ENCODE measurements at places on chromosomes 11 and 22. TPM values are rescaled to one million over a fixed set of nuclear protein-coding genes. Genes with fewer than 3 reads are reported as not detected.

The LMO2 gene
- 0.87 TPM for total RNA-seq

DNA sequence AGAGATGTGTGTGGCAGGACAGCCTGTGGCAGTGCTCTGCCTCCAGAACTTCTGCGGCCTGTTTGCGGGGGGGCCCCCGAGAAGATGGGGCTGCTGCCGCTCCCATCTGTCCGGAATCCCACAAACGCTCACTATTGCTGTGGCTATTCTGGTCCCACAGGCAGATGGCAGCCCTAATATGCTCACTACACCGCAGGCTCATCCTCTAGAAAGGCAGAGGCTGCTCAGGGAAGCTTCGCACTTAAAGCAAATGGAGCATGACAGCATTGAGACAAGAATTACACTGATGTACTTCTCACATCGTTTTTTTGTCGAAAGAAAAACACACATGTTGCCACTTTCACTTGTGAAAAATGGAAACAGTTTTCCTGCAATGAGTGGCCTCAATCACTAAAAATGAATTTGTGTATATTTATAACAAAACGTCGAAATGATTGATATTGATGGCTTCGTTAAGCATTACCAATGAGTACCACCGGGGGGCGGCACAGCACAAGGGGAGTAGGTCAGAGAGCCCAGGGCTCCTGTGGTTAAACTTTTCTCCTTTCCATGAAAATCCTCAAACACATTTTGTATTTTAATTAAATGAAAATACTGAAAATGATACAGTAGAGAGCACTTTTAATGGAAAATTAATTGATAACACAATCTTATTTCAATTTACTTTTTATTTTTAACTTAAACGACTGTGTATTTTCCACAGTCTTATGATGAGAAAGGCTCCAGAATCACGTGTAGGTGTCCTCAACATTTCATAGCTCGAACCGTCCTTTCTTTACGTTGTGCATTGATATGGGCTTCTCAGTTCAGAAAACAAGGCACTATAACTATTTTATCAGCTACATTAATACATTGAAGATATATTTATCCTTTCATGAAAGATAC lies 69.1 kb downstream of the CTTN start:
- peak; percentile 89 for DNase-seq

DNA sequence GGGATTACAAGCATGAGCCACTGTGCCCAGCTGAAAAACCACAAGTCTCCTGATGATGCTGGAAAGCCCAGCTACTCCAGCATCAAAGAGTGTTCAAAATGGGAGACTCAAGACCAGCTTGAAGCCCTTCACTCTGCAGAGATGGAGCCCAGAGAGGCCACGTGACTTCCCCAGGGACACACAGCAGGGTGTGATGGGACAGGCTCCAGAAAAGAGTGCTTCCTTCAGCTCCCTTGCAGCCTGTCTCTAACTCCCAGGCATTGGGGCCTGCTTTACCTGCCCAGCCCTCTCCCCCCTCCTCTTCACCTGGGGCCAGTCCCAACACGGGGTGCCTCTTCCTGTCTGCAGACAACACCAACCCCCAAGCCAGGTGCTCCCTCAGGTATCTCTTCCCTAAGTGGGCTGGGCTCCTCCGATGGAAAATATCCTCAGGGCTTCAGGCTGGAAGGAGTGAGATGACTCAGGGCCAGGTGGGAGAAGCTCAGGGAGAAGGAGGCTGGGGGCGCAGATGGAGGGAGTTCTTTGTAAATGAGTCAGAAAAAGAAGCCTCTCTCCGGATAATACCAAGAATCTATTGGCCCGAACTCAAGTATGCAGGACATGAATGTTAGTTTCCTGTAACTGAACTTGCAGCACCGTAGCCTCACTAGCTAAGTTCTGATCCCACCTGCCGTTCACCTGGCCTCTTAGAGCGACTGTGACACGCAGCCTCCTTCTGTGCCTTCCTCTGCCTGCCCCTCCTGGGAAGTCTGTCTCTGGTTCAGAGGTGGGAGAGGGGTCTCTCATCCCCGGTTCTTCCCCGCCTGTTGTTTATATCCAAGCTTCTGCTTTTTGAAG lies 326.6 kb downstream of the MN1 start:
- peak; percentile 67 for DNase-seq

DNA sequence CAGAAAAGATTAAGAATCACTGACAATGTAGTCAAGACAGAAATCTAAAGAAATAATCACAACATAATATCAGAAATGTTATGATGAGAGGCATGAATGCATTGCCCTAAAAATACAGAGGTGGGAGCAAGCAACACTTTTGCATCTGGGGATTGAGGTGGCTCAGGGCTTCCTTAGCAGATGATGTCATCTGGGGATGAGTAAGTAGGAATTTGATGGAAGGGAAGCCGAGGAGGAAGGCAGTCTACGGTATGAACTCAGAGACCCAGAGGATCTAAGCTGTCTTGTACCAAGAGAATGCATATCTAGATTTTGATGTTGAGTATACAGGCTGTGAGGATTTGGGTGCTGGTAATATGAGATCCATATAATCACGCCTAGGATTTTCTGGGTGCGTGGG lies 193.0 kb upstream of the SNX19 start:
- DNase-seq: no peak

The PPP2R1B gene
- total RNA-seq: 58.9 TPM

- DNase-seq: peak; percentile 98
Observed at GRCh38 chr11:727859-728748, 19.2 kb upstream of the TALDO1 start.

The HEPHL1 gene
- total RNA-seq: not detected

The CNGA4 gene
- 0.67 TPM for total RNA-seq

The CCDC86 gene
- total RNA-seq: 17.6 TPM

The DKK3 gene
- total RNA-seq: 8.8 TPM

The SPINDOC gene
- total RNA-seq: 106 TPM

DNA sequence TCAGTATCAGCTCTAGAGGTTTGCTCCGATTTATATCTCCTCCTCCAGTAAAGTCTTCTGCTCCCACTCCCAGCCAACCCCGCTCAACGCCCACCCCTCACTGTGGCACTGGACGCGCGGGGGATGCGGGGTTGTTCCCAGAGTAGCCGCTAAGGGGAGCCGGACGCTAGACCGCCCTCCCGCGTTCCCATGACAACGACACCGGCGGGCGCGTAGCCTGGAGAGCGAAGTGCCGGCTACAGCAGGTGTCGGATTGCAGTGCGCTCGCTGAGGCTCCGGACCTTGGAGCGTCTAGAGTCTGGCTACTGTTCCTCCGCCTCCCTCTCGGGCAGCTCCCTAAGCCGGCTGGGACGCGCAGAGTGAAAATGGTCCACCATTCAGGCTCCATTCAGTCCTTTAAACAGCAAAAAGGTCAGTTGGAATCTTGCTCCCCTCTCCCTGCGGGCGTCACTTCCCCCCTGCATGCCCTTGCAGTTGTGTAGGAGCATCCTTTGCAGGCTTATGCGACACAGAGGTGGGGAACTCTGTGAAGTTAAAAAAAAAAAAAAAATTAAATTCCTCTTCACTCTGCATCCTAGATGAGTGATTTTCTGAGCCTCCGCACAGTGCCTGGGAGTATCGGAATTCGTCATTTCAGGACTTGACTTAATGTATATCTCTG lies at the start of gene ANO3:
Gene ANO3, plus strand, starts transcription at position 220 of the 661 bp plus-strand sequence. Its CDS starts 146 bp downstream, at position 366.
- peak; percentile 90 for DNase-seq

DNA sequence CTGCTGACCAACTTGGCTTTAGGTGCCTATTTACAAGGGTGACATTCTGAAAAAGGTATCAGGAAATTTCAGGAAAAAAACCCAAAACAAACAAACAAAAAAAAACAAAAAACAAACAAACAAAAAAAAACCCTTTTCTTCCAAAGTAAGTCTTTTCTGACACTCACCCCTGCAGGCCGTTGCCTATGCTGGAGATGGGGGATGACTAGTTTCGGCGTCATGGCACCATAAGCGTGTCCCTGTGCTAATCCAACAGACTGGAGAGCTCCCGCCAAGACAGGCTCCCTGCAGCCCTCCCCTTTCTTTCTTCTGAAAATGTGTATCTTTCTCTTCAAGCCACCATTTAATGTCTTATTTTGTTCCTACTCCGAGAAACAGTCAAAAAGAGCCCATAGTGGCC lies 13.7 kb downstream of the VSIG10L2 start:
- DNase-seq: no peak

DNA sequence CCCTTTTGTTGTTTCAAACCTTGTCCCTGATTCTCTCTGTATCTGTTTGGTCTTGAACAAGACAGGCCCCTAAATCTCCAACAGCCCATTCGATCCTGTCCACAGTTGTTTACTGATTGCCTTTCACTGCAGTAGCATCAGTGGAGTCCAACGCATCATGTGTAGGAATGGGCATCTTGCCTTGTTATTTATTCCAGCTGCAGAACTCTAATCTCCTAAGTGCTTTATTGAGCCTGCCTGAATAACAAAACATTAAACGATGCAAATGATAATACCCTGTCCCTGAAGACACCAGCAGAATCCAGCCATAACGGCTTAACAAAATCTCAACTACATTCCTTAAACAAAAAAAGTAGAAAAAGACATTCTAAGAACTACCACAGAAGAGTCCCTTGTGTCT lies 50.1 kb downstream of the SLC35F2 start:
- DNase-seq: no peak

The DPAGT1 gene
- 44.3 TPM for total RNA-seq

The TPP1 gene
- total RNA-seq: 13.9 TPM

DNA sequence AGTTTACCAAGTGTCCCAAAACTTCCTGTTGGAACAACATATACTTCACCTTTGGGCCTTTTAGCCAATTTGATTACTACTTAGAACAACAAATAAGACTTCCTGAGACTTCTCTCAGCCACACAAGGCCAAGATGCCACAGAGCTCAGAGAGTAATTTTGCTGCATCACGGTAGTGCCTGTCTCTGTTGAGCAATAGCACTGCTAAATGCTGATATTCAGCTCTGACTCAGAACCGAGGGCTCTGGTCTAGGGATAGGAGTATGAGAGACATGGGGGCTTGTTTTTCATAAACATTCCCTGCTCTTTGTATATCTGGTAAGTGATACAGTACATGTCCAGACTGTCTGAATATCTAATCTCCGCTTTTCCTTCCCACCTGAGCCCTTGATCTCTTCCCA lies 260.4 kb upstream of the ARHGAP20 start:
- DNase-seq: no peak

Data from H7 (cell line).